Immature natural killer cell (primary cell): ENCODE measurements at places on chromosomes 16 and 17.

- peaks cover 25% of the 10 kb centered on the region for H3K4me1 ChIP-seq
- peak overlapping the region; percentile 10 for H3K27ac ChIP-seq
- no peaks in the 10 kb centered on the region for H3K27me3 ChIP-seq
- DNase-seq = peak; percentile 48
- peaks cover 21% of the 10 kb centered on the region for H3K36me3 ChIP-seq
Measured at GRCh38 chr16:38941-39892, 14.2 kb downstream of the POLR3K start.

DNA sequence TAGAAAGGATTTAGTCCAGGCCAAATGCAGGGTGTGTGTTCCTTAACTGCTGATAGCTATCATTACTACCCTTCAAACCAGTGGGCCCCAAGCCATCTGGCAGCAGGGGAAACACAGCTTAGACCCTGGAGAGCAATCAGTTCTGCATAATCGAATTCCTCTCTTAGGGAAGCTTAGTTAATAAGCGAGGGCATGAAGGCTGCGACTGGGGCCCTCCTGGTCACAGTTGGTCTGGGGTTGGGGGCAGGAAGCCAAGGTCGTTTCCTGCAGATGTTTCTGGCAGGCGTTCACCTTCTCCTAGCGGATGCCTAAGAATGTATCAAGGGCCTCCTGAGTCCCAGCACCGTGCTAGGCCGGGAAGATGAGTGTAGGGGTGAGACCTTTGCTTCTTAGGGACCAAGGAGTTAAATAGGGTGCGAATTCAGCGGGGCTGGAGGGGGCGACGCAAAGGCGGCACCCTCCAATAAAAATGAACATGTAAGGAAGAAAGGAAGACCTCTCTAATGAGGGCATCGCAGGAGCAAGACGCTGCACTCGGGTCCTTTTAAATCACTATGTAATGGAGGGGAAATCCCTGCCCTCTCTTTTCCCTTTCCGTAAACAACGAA lies 16.5 kb upstream of the EEF2K start:
- peak overlapping the region; percentile 96 for H3K4me3 ChIP-seq
- H3K27me3 ChIP-seq = peaks cover 23% of the 10 kb centered on the region
- no peak for DNase-seq
- no peaks in the 10 kb centered on the region for H3K36me3 ChIP-seq
- H3K4me1 ChIP-seq = peaks cover 57% of the 10 kb centered on the region
- H3K27ac ChIP-seq = peak overlapping the region; percentile 97

DNA sequence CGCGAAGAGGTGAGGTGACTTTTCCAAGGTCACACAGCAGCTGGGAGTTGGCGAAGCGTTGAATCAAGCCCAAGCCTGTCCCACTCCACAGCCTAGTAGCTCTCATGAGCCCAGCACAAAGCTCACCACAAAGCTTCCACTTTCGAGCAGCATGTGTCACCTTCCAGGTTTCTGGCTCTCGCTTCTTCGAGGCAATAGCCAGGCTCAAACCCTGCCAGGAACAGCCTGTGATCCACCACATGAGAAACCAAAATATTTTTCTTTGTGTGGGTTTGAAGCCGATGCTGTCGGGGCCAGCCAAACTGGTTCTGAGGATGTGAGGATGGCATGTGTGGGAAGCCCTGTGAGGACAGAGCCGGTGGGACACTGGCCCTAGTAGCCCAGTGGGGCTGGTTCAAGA lies 68.1 kb downstream of the COG7 start:
- H3K4me3 ChIP-seq = no peak overlapping the region
- H3K27ac ChIP-seq = no peak overlapping the region
- H3K27me3 ChIP-seq = no peaks in the 10 kb centered on the region
- DNase-seq = no peak
- no peaks in the 10 kb centered on the region for H3K4me1 ChIP-seq

DNA sequence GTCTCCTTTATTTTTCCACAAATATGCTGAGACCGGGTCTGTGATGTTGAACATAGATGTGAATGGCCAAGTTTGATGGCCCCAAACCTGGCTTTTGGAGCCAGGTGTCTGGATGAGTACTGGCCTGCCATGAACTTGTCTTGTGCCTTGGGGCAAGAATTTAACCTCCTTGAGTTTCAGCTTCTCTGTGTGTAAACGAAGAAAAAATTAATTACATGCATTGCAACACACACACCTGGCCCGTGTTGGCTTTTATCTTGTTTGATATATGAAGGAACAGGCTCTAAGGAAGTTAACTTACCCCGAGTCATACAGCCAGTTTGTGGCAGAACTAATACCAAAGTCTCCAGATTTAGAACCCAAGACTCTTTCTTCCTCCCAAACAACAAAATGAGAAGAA lies 13.1 kb downstream of the FBXO39 start:
- H3K4me3 ChIP-seq = no peak overlapping the region
- H3K27me3 ChIP-seq = peaks cover 39% of the 10 kb centered on the region
- no peaks in the 10 kb centered on the region for H3K4me1 ChIP-seq
- DNase-seq = no peak
- H3K27ac ChIP-seq = no peak overlapping the region
- peaks cover 3% of the 10 kb centered on the region for H3K36me3 ChIP-seq

GRCh38 chr17:70169709-70170597 lies 621 bp downstream of the KCNJ2 start:
- peak overlapping the region; percentile 58 for H3K4me3 ChIP-seq
- H3K36me3 ChIP-seq = no peaks in the 10 kb centered on the region
- H3K27ac ChIP-seq = no peak overlapping the region
- DNase-seq = no peak

- peaks cover 14% of the 10 kb centered on the region for H3K36me3 ChIP-seq
- no peaks in the 10 kb centered on the region for H3K4me1 ChIP-seq
- no peak overlapping the region for H3K4me3 ChIP-seq
- DNase-seq = no peak
- no peak overlapping the region for H3K27ac ChIP-seq
- no peaks in the 10 kb centered on the region for H3K27me3 ChIP-seq
Measured at GRCh38 chr16:23469814-23470213, 16.8 kb upstream of the COG7 start.

DNA sequence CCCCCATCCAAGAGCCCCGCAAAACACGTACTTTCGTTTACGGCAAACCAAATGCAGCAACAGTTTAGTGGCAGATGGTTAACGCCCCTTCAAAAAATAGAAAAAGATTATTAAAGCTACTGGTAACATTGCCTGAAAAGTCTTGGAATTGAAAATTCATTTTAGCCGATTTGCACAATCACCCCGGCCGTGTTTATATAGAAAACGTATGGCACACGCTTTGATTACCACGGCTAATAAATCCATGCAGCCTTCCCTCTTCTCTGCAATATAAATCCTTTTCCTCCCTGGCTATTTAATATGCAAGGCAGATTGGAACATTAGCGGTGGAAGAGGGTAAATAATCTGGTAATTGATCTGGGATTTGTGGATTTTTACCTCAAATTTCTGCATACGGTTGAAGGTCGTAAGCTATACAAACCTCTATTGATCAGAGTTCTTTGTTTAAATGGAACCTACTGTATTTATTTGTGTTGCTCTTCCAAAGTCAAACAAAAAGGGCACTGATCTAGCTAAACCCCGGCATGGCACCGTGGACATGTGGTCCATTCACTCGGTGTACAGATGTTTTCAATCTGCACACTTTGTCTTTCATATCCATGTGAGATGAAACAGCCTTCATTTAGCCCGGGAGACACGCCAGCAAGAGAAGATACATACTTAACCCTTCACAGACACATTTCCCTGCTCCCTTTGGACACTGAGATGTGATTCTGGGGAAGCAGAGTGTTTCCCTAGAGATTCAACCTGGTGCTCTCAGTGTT lies 238.1 kb upstream of the MAF start:
- no peak overlapping the region for H3K4me3 ChIP-seq
- H3K27me3 ChIP-seq = no peaks in the 10 kb centered on the region
- H3K27ac ChIP-seq = no peak overlapping the region
- no peak for DNase-seq
